ENCODE measurements at places on chromosomes 13 and 19.

DNA sequence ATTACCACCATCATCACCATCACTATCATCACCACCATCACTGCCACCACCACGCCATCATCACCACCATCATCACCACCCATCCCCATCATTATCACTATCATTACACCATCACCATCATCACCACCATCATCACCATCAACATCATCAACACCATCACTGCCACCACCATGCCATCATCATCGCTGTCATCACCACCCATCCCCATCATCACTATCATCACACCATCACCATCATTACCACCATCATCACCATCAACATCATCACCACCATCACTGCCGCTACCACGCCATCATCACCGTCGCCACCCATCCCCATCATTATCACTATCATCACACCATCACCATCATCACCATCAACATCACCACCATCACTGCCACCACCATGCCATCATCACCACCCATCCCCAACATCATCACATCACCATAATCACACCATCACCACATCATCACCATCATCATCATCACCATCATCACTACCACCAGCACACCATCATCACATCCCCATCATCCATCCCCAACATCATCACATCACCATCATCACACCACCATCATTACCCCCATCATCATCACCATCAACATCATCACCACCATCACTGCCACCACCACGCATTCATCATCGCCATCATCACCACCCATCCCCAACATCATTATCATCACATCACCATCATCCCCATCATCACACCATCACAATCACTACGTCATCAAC lies 61.7 kb downstream of the TUBGCP3 start:
- DNase-seq: no peak

GRCh38 chr13:37270226-37271001 lies 164.9 kb upstream of the CSNK1A1L start:
- DNase-seq: no peak

DNA sequence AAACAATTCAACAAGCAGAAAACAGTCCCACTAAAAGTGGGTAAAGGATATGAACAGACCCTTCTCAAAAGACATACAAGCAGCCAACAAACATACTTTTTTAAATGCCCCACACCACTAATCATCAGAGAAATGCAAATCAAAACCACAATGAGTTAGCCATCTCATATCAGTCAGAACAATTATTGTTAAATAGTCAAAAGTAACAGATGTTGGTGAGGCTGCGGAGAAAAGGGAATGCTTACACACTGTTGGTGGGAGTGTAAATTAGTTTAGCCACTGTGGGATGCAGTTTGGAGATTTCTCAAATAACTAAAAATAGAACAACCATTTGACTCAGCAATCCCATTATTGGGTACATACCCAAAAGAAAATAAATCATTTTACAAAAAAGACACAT lies 8.7 kb downstream of the ZNF529 start:
- no peak for DNase-seq

GRCh38 chr13:92682832-92683517 lies 543.6 kb upstream of the GPC6 start:
- DNase-seq: no peak

DNA sequence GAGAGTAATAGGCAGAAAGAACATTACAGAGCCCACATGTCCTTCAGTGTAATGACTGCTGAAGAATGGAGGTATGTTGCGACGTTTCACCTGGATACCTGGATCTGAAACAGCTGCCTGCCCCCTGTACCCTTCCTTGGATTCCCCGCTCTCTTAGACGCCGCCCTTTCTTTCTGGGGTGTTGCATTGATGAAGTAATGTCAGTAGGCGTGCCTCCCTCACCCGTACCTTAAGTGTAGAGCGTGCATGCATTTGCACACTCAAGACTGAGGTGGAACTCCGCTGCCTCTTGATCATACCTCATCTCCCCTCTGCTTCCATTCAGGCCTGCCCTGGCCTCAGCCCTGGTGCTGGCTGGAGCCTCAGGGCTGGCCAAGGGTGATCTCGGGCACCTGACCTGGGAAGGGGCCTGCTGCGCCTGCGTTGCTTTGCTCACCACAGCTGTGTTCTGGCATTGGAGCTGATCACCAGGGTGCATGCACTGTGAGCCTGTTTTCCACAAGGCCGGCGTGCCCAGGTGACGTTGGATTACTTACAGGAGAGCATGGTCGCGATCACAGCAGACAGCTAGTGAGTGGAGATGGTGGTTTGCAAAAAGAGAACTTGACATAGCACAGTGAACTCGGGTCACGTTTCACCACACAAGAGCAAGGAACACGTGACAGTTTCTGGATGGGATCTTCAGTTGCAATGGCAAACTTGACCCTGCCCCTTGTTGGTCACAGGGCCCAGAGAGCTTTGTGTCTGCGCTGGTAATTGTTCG lies 99.0 kb downstream of the ARHGEF7 start:
- DNase-seq: peak; percentile 41

DNA sequence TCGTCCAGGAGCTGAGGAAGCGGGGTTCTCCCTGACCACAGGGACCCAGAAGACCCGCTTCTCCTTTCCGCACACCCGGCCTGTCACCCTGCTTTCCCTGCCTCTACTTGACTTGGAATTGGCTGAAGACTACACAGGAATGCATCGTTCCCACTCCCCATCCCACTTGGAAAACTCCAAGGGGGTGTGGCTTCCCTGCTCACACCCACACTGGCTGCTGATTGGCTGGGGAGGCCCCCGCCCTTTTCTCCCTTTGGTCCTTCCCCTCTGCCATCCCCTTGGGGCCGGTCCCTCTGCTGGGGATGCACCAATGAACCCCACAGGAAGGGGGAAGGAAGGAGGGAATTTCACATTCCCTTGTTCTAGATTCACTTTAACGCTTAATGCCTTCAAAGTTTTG lies 18.9 kb downstream of the VASP start:
- peak; percentile 72 for DNase-seq
